ENCODE measurements at places on chromosomes 1 and 21.
A peak's percentile ranks its signal among the peaks of the same experiment; 100 is the strongest.

DNA sequence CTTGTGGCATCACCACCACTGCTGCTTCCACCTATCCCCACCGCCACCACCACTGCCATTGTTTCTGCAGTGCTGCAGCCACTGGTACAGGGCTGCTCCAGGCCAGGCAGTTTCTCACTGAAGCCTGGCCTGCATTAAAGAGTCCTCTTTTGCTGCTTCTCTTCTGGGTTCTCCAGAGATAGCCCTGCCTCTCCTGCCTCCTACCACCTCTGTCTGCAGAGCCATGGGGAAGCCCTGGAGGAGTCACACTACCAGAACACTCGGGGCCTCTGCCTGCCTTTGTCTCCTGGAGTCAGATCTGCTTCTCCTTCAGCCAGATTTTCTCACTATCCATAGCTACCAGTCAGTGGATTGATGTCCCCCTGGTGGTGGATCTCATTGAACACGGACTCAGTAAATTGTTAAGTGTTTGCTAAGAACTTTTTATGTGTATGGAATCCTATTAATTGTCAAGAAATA lies 37.7 kb upstream of the DDAH1 start:
- DNase-seq, result no peak

DNA sequence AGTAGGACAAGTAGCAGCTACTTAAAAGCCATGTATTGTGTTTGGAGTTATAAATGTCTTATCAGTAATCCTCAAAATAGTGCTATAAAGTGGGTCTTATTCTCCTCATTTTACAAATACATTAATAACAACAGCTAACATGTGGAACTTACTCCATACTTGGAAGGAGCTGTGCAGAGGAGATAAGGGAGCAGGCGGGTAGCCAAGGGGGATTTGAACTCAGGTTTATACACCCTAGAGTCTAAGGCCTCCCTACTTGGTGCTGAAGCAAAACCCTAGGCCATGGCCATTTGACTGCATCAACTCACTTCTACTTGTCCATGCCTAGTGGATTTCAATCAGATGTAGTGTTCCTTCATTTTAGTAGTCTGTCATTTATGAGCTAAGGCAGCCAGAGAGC lies 72.1 kb downstream of the LMO4 start:
- no peak for DNase-seq

DNA sequence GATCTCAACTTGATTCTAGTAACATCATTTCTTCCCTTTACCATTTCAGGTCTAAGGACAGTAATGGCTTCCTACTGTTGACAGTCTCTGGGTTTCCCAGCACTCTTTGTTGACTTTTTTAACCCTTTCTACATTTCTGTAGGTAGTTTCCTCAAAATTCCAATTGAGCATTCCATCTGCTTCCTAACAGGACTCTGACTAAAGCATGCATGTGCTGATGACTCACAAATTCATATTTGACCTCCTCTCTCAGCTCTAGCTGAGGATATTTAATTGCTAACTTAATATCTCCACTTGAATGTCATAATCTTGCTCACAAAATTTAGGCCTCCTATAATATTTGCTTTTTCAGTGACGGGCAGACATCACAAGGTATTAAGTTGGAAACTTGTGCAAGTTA lies 93.3 kb upstream of the ZNHIT6 start:
- DNase-seq, result no peak

- no peak for DNase-seq
Measured at GRCh38 chr1:1167398-1167821, 6.3 kb upstream of the TTLL10 start.

DNA sequence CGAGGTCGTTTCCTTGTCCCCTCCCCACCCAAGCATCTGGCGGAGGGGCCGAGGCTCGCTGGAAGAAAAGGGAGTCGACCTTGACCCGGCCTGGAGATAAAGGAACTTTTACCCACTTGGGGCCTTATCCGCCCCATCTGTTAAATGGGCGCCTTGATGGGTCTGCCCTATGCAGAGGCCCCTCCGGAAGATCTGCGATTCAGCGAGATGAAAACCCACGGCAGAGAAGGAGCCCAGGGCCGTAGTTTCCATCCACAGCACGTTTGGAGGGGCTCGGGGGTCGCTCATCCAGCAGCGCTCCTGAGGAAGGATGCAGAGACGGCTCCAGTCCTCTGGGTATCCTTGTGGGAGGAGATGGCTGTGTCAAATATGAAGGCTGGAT lies 518 bp downstream of the NCMAP start:
- no peak for DNase-seq

DNA sequence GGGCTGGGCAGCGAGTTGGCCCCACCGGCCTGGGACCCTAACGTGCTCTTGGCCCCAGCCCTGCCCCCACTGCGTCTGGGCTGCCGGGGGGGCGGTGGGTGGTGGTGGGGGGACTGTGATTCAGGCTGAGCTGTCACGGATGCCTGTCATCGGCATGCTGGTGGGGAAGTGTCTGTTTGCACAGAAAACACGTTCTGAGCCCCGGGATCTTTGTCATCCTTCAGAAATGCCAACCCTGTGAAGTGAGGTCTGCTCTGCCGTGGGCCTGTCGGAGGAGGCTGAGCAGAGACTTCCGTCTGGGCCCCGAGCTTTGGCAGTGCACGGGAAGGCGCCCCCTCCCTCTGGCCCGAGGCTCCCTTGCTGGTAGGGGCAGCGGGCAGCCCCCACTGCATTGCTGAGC lies 24.3 kb upstream of the PLCH2 start:
- DNase-seq, result no peak

- DNase-seq, result no peak
Measured at GRCh38 chr1:20280341-20280740, 10.3 kb upstream of the VWA5B1 start.

- DNase-seq, result no peak
Measured at GRCh38 chr1:206725109-206725963, 40.6 kb downstream of the MAPKAPK2 start.

- DNase-seq, result no peak
Measured at GRCh38 chr1:185960422-185961321, 226.5 kb downstream of the HMCN1 start.

GRCh38 chr1:195960580-195960979 lies 647.7 kb downstream of the KCNT2 start:
- DNase-seq, result no peak

- no peak for DNase-seq
Measured at GRCh38 chr21:26843933-26844257, 1.3 kb downstream of the ADAMTS1 start.

DNA sequence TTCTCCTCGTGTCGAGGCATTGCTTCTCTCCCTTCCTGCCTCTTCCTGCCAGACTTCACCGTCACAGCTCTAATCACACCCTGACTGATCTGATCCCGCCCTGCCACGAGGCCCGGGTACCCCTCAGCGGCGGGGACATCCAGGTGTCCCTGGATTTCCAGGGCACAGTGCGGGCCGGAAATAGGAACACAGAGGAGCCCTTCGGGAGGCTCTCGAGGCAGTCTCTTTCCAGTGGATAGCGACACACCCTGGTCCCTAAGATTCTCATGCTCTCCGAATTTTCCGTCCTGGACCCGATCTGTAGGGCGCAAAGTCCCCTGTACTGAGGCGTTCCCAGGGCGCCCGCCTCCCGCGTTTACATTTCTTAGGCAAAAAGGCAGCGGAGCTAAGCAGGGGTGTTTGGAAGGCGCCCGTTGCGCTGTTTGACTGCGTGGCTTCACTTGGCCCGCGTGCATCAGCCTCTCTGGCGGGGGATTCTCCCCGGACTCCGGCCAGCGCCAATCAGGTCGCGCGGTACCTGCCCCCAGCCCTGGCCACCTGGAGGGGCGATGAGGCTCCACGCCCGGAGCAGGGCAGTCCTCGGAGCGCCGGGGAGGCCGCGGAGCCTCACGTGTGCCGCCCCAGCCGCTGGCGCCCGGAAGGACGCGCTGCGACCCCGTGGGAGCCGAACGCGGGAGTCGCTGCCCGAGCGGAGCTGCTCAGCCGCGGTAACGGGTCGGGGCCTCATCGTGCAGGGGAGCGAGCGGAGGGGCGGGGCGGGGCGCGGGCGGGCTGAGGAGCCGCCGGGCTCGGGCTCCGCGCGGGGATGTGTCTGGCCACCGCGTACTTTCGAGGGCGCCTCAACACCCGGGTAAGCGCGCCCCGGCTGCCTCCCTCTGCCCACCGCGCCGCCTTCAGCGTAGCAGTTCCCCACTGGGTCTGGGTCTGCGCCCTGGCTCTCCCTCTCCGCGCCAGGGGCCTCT lies at the start of gene FAM163A:
FAM163A (plus strand) TSS at position 575 of the 962 bp plus-strand sequence. CDS start 69,807 bp downstream, outside the sequence.
- DNase-seq, result no peak

GRCh38 chr1:200857804-200858203 lies 15.0 kb upstream of the GPR25 start:
- no peak for DNase-seq

- no peak for DNase-seq
Measured at GRCh38 chr1:172926070-172926469, 124.7 kb downstream of the TNFSF18 start.

DNA sequence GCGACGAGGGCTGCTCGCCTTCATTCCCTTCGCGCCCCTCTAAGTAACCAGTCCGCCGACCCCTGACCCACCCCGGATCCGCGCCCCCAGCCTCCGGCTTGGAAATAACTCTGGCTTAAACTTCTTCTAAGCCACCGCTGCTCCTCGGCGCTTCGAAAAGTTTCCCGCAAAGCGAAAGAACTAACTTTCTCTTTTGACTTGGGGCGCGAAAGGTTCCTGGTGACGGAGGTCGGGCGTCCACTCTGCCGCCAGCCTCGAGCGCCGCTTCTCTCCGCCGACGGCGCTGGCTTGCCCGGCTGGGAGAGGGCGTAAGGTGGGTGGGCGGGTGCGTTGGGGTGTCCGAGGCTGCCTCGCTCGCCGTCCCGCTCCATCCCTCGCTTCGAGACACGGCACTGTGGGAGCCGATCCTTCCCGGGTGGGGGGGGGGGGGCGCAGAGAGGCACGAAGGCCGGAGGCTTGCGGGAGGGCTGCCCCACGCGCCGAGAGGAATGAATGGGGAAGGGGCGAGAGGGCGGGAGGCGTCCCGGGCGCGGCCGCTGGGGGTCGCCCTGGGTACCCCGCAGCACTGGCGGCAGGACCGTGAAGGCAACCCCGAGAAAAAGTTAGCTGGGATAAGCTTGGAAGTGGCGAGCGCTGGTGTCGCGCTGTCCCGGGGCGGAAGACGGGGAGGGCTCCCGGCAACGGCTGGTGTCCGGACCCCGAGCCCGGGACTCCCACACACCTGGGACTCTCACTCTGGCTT lies 569 bp downstream of the ATF3 start:
- DNase-seq, result peak; percentile 41

DNA sequence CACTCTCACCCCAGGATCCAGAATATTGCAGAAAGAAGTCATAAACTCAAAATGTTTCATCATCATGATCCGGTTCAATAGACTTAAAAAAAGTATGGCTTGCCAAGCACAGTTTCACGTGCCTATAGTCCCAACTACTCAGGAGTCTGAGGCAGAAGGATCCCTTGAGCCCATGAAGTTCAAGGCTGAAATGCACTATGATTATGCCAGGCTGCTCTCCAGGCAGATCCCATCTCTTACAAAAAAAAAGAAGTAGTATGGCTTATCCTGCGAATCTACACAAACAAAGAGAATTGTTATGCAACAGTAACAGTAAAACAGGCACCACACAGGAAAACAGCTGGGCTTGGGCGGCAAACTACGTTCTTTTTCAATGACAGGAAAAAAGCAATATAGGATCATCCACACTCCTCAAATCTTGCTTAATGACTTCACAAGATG lies 76.2 kb downstream of the EIF4G3 start:
- no peak for DNase-seq

DNA sequence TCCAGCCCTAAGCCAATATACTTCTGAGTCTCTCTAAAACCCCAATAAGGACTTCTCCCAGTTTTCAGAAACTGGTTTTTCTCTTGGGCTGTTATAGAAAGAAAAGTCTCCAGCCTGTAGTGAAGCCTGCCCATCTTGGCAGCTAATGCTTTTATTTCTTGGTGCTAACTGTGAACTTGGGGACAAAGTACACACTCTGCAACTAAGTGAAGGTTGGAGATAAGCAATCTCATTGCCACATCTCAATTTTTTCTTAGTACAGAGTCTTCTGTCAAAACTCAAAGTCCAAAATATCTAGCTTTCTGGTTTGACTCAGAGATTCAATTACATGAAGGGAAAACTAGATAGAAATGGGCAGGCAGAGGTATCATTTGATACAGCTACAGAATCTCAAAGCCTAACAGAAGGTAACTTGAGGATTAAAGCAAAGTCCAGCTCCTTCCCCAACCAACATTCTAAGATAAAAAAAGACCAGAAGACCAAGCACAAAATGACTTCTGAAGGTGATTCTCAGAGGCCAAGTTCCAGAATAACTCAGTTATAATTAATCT lies 14.0 kb downstream of the AK2 start:
- DNase-seq, result no peak

DNA sequence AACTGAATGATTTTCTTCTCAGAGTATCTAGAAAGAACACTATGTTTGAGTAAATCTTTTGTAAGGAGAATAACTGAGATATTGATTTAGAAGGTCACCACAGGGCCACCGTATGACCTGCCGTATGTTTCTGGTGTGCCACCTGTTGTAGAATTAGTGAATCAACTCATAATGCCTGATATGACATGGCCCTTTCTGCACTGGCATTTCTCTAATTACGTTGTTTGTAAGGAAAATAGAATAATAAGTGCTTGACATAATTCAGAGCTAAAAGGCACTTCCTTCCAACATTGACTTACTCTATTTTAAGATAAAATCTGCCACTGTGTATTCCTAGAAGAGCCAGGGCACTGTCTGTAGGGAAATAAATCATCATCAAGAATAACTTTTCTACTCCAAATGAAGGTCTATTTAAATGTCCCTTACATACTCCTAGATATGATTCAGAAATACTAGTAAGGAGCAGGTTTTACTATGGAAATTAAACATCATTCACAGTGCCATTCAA lies 101.7 kb downstream of the PHTF1 start:
- no peak for DNase-seq

- no peak for DNase-seq
Measured at GRCh38 chr1:67724928-67725560, 40.0 kb downstream of the GADD45A start.

DNA sequence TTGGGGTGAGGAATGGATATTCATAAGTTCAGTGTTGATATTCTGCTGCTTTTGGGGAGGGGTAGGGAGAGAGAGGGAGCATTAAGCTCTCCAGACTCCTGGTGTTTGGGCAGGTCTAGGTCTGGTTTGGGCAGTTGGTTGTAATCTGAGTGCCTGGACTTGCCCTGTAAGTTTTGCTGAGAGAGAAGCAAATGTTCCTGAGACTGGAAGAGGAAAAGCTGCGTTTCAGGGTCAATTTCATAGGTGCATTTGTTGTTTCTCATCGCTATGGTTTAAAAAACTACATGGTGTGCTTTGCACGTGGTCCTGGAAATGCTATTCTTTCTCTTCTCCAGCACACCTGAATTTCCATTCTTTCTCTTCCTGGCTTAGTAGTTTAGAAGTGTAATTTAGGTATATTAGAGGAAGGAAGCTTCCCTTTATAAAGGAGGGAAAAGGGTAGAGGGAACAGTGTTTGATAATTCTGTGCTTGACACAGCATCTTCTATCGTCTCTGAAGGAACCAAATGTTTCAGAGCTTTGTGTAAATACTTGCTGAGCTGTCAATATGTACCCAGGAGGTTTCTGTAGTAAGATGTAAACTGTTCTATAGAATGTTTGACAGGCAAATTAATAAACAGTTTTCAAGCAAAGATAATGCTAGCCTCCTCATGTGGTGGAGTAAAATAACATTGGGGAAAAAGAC lies 6.3 kb downstream of the ARID1A start:
- no peak for DNase-seq

GRCh38 chr1:52403566-52404115 lies 582 bp downstream of the ORC1 start:
- DNase-seq, result peak; percentile 42

Data from GDM1 (cell line).